Stromal cell of bone marrow (primary cell): ENCODE measurements at places on chromosomes 6 and 20.

- no peak for DNase-seq
Measured at GRCh38 chr6:41955412-41955811, 13.8 kb upstream of the CCND3 start.

DNA sequence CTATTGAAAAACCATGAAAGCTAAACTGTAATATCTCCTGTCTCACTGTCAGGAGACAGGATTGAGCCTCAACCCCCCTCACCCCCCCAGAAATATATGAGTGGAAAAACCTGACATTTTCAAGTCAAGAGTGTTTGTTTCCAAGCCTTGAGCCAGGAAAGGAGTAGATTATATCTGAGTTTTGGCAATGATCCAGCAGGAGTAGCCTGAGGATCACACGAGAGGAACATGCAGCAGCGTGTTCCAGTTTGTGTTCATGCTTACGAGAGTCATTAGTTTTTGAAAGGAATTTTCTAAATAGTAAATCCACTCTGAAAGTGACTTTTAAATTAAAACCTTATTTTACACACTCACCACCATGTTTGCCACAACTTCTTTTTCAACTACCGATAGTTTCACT is 15.8 kb downstream of the IL22RA2 start:
- DNase-seq = no peak

DNA sequence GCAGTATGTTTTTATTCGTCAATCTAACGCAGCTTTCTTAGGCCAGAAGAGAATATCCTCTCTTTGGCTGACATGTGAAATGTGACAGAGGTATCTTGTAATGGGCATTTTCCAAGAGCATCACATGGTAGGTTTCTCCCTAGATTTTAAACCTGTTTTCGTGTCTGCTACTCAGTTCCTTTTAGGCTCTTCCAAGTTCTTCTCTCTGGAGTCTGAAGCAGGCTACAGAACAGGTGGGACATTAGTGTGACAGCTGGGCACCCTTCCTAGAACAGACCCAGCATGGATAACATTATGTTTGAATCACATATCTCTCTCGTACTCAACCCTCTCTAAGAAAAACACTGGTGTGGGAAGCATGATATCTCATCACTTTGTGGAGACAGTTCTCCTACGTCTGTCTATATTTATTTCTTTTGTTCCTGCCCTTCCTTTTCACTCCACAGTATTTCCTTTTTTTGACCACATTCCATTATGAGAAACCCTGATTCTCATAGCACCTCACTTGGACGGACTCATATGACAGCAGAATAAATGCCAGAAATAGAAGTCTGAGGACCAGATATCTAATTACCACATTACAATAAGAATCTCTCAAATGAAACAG is 263.4 kb downstream of the NKAIN2 start:
- DNase-seq = no peak

DNA sequence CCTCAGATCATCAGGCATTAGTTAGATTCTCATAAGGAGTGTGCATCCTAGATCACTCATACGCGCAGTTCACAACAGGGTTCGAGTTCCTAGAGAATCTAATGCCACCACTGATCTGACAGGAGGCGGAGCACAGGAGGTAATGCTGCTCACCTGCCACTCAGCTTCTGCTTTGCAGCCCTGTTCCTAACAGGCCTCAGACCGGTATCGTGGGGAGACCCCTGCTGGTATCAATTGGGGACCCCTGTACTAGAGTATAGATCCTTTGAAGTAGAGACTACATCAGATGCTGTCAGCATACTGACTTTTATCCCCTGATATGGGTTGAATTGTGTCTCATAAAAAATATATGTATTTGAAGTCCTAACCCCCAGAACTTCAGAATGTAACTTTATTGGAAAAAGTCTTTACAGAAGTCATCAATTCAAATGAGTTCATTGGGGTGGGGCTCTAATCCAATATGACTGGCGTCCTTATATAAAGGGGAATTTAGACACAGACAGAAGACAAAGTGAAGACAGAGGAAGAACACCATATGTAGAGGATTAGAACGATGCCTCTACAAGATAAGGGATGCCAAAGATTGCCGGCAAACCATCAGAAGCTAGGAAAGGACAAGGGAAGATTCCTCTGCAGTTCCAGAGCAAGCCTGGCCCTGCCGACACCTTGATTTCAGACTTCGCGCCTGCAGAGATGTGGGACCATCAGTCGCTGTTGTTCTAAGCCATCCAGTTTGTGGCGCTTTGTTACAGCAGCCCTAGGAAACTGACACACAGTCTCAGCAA is 104.4 kb upstream of the BTBD3 start:
- no peak for DNase-seq

DNA sequence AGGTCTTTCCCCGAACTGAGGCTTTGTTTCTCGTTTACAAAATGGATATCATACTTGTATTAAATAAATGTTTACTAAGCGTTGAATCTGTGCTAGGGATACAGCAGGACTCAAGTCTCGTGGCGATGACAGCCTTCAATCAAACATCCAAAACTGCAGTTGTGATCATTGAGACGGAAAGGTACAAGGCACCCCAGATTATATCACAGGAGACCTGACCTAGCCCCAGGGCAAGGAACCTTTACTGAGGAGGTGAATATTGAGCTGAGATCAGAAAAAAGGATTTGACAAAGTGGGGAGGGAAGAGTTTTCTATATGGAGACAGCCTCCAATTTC is 476 bp downstream of the AAR2 start:
- no peak for DNase-seq

- DNase-seq = no peak
Measured at GRCh38 chr6:53625315-53625714, 40.2 kb downstream of the KLHL31 start.

DNA sequence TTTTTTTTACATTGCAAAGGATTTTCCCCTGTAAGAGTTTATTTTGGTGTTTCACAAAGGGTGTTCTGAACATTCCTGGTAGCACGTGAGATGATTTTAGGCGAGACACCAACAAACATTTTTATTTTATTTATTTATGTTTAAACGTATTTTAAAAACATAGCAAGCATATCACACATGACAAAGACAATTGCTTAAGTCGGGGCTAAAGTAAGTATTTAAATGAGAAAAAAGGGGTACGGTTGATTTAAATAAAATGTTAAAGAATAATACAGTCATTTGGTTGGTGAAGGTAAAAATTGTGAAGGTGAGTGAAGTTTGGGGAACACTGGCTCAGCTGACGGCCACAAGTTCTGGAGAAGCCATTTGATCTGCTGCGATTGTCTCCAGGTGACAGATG is 129.7 kb downstream of the BMP7 start:
- no peak for DNase-seq

- DNase-seq = peak; percentile 25
Measured at GRCh38 chr6:33118525-33119123, 42.8 kb downstream of the HLA-DPB1 start.

DNA sequence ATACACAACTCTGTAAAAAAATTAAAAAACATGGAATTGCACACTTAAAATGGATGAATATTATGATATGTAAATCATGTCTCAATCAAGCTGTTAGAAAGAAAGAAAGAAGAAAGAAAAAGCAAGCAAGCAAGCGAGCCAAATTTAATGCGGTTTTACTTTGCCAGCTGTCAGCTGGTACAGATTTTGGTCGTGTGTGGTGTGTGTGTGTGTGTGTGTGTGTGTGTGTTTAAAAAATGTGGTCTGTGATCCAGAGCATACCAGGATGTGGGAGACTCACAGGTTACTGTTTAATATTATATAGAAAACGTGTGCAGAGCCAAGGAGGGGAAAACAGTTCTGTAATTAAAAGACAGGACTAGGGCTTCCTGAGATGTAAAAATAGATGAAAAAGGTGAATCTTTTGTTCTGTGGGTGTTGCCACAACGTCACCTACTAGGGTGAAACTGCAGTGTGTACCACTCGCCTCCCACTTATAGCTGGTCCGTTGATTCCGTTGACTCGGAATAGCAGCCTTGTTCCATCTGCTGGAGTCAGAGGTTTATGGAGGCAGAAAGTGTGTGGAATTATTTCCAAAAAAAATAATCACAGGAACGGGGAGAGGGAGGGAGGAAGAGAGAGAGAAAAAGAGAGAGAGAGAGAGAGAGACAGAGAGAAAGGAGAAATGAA is 197.7 kb downstream of the BCAS1 start:
- DNase-seq = no peak

DNA sequence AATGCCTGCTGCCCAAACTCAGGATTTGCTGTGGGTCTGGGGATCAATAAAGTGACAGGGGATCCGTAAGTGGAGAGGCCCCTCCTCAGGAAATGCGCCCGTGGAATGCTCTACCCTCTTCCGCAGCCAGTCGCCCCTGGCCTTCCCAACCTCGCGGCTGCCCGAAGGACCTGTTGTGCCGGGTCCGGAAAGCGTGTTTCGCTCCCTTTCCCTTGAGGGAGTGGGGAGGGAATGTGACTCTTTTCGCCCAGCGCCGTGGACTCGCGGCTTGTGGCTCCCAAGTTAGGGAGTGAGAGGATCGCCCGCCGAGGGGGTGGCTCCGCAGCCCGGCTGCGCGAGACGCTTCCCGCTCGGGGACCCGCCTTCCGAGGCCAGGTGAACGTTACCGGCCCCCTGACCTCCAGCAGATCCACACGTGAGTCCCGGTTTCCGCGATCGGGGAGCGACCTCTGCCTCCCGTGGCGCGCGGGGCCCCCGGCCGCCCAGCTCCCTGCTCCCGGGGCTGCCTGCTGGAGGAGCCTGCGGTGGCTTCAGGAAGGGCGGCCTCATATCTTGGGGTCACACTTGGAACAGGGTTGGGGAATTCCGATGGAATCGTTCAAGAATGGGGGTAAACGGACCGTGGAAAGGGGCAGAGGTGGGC is 666 bp downstream of the TPD52L1 start:
- DNase-seq = no peak

DNA sequence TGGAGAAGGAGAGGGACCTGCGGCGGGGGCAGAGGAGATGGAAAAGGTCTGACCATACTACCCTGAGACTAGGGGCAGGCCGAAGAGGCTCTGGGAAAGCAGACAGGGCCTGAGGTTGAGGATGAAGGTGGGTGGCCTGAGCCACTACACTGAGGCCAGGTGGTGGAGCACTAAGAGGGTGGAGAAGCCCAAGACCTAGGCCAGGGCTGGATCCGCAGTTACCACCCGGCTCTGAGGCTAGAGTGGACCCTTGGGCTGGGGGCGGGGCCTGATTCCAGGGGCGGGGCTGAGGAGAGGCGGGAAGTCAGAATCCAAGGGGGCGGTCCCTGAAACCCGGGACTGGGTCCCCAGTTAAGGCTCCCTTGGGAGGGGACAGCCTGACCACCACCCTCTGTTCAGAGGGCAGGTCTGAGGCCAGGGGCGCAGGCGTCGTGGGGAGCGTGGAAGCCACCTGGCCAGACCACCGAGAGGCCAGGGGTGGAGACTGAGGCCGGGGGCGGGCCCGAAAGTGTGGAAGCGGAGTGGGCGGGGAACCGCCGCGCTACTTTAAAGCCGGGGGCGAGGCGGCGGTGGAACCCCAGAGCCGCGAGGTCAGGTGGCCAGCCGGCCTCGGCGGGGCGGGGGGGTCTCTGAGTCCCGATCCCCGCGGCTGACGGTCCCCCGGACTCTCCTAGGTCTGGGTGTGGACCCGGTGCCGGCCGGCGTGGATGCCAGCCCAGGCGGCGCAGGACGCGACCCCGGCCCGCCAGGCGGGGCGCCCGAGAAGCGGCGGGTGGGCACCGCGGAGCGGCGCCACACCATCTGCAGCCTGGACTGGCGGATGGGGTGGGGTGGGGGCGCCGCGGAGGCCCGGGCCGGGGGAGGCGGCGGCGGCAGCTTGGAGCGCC is 8.3 kb downstream of the CCM2L start:
- no peak for DNase-seq

- no peak for DNase-seq
Measured at GRCh38 chr6:7260291-7261031, 52.5 kb downstream of the SSR1 start.

GRCh38 chr20:3557237-3557785 is 86.5 kb downstream of the ATRN start:
- DNase-seq = no peak

GRCh38 chr20:32447136-32448027 is 89.3 kb downstream of the ASXL1 start:
- no peak for DNase-seq

DNA sequence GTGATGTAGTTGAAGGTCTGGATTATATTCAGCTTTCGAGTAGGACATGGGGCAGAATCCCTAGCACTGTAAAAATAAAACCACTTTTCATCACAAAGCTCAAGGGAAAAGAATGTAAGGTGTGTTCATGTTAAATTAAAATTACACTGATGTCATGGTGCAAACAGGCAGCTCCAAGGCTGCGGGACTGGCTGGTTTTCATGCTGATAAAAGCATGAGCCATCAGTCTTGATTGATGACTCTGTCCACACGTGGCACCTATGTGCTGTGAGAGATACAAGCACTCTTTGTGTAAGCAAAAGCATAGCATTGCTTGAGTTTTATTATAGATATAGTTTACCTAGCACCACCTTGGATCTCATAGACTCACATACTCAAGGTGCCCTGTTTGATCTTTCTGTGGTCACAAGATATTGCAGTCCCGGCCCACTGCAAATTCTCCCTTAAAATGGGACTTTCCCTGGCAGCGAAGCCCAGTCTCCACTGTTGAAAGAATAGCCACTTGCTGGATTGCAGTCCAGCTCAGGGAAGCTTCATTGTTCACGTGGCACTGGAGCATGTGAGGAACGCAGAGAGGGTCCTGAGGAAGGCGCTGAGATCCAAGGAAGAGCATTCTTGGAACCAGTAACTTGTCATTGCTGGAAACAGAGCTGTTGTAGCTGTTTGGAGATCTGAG is 90.6 kb downstream of the TIAM2 start:
- DNase-seq = no peak

DNA sequence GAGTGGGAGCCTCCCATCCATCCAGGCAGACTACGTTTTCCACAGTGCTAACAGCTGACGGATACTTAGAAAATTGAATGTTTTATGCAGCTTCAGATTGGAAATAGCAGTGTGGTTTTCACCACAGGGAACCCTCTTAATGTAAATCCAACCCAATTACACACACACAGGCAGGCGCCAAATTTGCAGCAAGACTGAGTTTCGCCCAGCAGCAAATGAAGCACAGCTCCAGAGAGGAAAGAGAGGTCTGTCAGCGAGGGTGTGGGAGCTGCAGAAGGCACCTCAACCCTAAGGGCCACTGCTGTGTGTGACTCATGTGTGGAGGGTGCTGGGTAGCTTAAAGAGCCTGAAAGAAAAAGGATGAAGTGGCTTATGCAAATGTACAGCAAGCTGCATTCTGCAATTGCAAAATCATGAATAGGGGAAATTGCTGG is 365.7 kb downstream of the MAFB start:
- DNase-seq = peak; percentile 9
